ENCODE measurements at places on chromosomes 4 and X.

DNA sequence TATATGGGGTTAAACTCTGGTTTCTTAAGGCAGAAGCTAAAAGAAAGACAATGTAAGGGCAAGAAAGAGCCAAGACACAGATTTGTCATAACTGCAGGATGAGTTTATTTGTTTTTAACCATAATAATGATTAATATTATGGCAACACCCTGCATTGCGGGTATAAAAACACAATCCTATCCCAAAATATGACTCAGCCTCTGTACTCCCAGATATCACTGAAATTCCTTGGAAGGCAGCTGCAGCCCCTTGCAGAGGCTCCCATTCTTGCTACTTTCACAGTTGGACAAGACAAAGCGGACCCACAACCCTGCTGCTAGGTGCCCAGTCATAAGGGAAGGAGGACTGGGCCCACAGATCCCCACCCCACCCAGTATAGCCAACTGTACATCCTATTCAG, 20.4 kb upstream of the FGF16 start:
- DNase-seq: no peak

- no peak for DNase-seq
Observed at GRCh38 chrX:37785569-37785968, 5.7 kb downstream of the CYBB start.

- DNase-seq: no peak
Observed at GRCh38 chr4:2045518-2045951, 13.6 kb upstream of the NAT8L start.

- DNase-seq: no peak
Observed at GRCh38 chrX:153179131-153179530, at the start of gene MAGEA1. Gene MAGEA1, plus strand, starts transcription at chrX:153179284. Its CDS starts 3,106 bp downstream, at chrX:153182390.

GRCh38 chr4:43456383-43456782, 563.9 kb downstream of the GRXCR1 start:
- no peak for DNase-seq

- no peak for DNase-seq
Observed at GRCh38 chr4:22458098-22458497, 57.8 kb downstream of the ADGRA3 start.

GRCh38 chr4:187069398-187069797, 345.7 kb upstream of the FAT1 start:
- DNase-seq: no peak

DNA sequence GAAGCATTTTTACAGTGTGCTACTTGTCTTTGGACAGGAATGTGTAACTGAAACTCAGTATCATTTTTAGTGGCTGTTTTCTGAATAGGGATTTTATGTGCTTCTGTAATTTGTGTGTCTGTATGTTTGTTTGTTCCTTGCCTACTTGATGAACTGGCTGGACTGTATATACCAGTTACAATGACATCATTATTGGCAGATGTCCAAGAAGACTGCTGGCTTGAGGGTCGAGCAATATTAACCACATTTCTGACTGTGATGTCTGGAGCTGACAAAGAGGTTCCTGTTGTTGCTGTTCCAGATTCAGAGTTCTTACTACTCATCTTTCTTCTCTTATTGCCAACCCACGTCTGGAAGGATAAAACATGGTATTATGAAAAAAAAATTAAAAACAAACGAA, 33.0 kb downstream of the HDX start:
- no peak for DNase-seq

DNA sequence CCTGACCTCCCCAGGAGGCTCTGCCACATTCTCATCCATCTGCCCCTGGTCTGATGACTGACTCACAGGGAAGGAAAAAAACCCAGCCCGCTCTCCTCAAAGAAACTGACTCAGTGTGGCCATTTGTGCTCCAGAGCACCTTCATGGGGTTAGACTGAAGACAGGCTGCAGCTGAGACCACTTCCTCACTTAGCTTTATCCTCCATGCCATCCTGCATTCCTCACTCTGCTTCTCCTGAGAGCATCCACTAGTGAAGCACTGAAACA, 35.9 kb upstream of the HPSE start:
- no peak for DNase-seq

DNA sequence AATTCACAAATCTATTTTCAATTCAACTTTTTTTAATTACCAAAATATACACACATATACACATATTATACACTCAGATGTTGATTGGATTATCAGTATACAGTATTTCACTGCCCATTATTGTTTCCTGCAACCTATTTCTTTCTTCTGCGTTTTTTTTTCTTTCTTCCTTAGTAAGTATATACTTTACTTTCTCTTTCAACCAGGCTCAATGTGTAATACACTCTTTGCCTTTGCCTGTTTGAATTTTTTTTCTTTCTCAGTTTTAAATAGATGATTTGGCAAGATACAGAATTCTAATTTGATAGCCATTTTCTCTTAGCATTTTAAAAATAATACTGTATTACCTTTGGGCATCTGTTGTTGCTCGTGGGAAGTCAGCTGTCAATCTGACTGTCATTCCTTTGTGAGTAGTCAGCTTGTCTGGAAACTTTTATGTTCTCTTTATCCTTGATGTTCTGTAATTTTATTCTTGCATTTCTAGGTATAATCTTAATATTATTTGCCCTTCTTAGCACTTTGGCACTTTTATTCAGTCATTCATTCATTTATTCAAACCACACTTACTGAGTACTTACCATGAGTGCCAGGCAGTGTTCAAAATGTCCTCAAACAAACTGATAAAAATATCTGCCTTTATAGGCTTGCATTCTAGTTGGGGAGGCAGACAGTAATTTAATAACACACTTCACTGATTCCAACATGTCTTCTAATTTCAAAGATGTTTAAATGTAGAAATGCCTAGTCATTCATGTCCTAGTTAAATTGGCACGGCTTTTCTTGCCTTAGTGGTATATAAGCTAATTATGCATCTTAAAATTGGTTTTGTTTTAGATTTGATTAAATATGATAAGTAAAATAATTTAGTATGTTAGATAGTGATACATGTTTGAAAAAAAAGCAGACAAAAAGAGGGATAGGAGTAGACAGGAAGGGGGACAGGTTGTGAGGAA, 3.7 kb downstream of the USP38 start:
- DNase-seq: no peak

DNA sequence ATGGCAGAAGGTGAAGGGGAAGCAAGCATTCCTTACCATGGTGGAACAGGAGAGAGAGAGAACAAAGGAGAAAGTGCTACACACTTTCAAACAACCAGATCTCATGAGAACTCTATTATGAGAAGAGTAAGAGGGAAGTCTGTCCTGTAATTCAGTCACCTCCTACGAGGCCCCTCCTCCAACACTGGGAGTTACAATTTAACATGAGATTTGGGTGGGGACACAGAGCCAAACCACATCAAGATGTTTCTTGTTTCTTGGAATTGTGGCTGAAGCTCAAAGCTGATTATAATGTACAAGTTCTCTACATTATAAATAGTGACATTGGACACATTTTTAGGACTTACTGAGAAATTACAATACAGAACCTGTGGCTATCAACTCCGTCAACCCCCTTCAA, 29.5 kb upstream of the TAPT1 start:
- DNase-seq: no peak

- no peak for DNase-seq
Observed at GRCh38 chr4:156118507-156119220, 165.0 kb upstream of the CTSO start.

GRCh38 chr4:45663628-45664081, 460.2 kb downstream of the GABRG1 start:
- no peak for DNase-seq

GRCh38 chrX:46759645-46759974, 692 bp upstream of the SLC9A7 start:
- DNase-seq: no peak

GRCh38 chr4:7995135-7995534, 55.5 kb upstream of the AFAP1 start:
- no peak for DNase-seq

GRCh38 chr4:48665555-48666186, 114.4 kb downstream of the FRYL start:
- no peak for DNase-seq

- no peak for DNase-seq
Observed at GRCh38 chr4:169315530-169316343, 45.0 kb upstream of the SH3RF1 start.

DNA sequence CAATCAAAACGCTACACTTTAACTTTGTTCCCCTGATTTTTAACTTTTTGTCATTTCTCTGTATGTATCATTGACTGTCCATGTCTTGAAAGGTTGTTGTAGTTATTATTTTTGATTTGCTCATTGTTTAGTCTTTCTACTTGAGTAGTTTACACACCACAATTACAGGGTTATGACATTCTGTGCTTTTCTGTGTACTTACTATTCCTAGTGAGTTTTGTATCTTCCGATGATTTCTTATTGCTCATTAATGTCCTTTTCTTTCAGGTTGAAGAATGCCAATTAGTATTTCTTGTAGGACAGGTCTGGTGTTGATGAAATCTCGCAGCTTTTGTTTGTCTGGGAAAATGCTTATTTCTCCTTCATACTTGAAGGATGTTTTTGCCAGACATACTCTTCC, 89.2 kb upstream of the SH3RF1 start:
- no peak for DNase-seq

- DNase-seq: no peak
Observed at GRCh38 chrX:42107495-42108488, 184.4 kb upstream of the CASK start.

GRCh38 chr4:53575552-53575951, 15.7 kb downstream of the LNX1 start:
- DNase-seq: no peak

All from activated T-cell treated with anti-CD3 and anti-CD28 coated beads for 4 hours (primary cell).